ENCODE measurements at places on chromosomes 12 and 14.

GRCh38 chr12:106527356-106527755 lies 55.4 kb upstream of the RFX4 start:
- DNase-seq = no peak

- no peak for DNase-seq
Measured at GRCh38 chr12:68189821-68190242, 30.3 kb upstream of the IFNG start.

DNA sequence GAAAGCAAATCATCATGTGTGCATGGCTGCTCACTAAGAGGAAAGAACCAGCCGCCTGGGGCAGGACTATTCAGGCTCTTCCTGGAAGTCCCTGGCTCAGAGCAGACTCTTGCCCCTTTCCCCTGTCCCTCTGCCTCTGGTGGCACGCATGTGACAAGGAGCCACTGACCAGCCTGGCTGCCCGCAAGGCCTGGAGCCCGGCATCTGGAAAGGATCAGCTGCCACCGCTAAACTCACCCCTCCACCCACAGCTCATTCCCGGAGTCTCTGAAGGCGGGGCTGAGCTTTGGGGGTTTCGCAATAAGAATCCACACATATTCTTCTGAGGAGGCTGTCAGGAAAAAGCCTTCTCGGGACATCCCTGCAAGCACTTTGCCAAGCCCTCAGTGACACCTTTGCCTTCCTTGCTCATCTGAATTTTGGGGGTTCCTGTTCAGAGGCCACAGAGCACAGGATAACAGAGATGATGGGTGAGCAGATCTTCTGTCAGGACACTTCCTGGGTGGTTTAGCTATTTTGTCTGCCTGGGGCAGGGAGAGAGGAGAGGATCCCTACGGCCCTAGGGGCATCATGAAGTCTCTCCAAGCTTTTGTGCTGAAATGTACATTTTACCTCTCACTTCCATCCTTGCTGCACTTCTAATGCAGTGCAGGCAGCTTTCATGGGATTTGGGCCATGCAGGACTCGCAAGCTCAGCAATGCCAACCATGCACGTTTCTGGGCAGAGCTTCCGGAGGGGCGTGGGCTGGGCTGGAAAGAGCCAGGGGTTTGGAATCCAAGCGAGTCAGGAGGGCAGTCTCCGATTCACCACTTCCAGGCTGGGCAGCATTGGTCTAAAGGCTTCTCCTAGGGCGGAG lies 124.8 kb upstream of the MAP1LC3B2 start:
- DNase-seq = peak; percentile 2

- DNase-seq = no peak
Measured at GRCh38 chr14:99078426-99078825, 193.6 kb downstream of the BCL11B start.

DNA sequence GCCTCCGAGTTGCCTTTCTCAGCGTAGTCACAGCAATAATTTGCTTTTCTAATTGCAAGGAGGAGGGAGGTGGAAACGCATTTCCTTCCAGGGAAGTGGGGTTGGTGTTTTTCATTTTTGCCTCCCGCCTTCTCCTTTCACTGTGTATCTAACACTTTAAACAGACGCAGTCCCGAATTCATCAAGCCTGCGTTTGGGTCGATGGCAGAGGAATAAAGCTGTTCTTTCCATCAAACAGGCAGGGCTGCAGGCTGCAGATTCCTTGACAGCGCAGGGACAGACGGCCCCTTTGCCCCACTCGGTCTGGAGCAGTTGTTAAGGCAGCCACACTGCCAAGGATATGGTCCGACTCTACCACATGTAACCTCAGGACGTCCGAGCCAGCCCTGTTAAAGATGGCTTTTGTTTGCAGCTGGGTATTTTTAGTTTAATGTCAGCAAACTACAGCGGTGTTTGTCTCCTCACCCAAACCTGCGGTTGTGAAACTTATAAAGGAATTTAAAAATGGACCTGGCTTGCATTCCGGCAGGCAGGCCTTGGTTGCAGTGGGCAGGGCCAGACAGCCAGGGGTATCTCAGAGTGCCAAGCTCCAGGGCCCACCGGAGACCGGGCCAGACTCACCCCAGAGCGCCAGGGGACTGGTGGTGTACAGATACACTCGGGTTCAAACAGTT lies 2.1 kb downstream of the CHST11 start:
- DNase-seq = no peak

DNA sequence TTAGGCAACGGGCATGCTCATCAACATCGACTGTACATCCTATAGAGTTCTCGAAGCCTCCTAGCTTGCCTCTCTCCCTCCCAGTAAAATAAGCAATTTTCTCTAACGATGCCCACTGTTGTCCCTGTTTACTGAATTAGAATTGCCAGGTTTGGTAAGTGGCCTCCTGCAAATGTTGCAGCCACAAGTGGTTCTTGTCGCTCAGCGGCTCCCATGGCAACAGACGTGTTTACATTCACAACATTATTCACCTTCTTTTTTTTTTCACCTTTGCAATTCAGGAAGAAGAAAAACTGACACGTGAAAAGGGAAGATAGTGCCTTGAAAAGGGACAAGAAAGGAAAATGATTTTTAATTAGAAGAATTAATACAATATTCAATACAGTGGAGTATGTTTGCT lies 100.9 kb upstream of the PKP2 start:
- no peak for DNase-seq

DNA sequence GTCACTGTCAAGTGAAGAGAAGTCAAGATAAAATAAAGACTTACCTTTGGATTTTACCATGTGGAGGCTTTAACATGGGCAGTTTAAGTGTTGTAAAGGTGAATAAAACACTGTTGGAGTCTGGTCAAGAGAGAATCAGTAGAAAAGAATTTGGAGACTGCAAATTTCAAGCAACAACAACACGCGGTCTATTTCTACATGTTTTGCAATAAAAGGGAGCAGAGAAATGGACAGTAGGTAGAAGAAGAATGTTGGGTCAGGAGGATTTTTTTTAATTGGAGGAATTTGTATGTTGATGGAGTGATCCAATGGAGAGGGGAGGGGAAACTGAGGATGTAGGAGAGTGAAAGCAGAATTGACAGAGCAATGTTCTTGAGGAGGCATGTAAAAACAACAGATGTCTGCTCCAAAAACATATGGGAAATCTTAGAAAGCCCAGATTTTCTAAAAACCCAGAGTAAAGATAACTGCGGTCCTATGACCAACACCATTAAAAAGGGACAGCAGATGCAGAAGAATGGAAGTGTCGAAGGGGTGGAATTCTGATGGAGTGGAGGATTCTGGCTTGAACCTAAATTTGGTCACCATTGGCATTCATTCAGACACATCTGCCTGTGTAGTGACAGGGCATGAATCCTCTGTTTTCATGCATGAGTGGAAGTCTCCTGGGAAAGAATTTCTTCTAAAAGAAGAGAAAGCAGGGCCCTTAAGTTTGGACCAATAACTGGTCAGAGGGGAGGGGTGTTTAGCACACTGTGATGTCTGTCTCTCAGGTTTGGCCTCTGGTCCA lies 68.0 kb upstream of the OSBPL8 start:
- no peak for DNase-seq

DNA sequence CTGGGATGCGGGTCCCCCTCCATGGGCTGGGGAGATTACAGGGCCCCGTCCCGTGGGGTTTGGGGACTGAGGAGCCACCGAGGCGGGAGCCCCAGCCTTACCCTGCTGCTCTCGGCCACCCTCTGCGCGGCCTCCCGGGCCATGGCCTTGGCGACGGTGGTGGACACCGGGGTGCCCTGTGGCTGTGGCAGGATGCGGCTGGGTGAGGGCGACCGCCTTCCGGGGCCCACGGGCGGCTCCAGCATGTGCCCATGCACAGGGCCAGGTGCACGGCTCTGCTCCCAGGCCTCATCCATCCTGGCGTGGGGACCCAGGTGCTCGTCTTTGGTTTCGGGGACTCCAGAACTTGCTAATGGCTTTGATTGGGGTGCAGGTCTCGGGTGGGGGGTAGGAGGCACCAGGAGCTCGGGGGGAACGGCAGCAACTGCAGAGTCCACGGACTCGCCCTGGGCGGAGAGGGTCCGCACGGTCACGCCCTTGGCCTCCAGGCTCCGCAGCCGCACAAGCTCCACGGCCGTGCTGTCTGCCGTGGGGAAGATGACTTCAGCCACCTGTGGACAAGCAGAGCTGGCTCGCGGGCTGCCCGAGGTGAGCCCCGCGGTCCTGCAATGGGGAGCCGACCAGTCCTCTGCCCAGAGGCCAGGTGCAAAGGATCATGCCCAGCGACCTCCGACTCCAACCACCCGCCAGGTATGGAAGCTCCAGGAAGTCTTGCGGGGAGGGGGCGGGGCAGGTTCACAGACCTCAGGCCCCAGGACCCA lies 99.2 kb downstream of the PIWIL1 start:
- no peak for DNase-seq

DNA sequence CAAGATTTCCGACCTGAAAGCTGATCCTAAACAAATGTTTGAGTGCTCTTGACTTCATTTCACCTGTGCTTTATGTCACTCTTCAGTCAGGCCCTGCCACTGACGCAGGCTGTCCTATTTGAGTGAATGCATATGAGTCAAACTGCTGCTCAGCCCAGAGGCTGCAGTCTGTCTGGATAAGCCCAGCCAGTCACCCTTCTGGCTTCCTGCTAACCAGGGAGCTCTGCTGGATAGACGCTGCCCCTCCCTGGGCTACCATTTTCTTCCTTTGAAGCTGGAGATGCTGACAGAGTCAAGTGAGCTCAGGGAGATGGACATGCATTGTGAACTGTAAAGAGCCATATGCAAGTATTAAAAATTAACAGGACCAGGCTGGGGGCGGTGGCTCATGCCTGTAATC lies 5.1 kb upstream of the TUNAR start:
- no peak for DNase-seq

DNA sequence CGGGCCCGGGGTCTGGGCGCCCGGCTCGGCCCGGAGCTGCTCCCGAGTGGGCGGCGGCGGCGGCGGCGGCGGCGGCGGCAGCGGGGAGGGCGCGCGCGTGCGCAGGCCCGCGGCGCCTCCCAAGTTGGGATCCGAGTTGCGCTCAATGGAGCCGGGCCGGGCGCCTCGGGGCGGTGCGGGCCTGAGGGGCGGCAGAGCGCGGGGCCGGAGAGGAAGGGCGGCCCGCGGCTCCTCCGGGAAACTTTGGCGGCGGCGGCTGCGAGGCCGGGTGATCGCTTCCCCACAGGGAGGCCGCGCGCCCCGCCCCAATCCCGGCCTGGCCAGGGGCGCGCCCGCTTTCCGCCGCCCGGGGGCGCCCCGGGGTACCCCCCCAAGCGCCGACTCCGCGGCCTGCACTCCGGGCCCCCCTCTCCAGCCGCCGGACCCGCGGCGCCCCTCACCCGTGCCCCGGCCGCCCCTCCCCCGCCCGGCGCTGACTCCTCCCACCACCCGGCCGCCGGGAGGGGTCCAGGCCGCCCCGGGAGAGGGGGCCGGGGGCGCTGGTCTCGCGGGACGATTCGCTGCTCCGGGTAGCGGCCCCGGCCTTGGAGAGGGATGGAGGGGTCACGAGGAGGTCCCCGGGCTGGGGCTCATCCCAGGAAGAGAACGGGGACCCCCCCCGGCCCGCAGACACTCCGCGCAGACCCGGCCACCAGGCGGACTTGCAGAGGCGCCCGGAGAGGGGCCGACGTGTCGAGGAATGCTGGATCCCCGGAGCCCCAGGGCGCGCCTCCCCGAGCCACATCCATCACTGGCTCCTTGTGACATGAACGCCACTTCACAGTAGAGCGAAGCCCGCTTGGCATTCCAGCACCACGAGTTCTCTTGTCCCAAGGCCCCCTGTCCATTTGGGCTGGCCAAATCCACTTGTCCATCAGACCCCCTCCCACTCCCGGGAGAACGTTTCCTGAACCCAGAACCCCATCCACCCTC lies at the start of gene RILPL1:
Gene RILPL1 (minus strand): TSS at position 48 of the 972 bp plus-strand sequence. CDS start 237 bp downstream, outside the sequence.
- DNase-seq = peak; percentile 38

- DNase-seq = no peak
Measured at GRCh38 chr12:129064209-129064855, 211.1 kb downstream of the GLT1D1 start.

GRCh38 chr12:115683240-115683780 lies 594.2 kb downstream of the MED13L start:
- no peak for DNase-seq

DNA sequence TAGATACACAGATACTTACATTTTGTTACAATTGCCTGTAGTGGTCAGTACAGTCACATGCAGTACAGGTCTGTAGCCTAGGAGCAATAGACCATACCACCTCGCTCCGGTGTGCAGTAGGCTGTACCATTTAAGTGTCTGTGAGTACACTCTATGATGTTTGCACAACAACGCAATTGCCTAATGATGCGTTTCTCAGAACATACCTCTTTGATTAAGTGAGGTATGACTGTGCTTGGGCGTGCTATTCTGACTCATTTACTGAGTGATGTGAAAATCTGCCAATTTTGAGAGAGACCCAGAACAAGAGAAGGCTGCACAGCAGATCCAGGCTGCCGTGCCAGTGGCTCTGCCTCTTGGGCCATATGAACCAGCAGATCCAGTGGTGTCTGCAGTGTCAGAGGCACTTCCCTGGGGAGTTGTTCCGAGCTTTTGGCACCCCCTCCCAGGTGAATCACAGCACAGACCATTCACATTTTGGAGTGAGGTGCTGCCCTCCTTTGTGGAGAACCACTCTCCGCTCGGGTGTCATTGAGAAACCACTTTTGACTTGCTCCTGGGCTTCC lies 20.4 kb downstream of the DLK1 start:
- DNase-seq = no peak

DNA sequence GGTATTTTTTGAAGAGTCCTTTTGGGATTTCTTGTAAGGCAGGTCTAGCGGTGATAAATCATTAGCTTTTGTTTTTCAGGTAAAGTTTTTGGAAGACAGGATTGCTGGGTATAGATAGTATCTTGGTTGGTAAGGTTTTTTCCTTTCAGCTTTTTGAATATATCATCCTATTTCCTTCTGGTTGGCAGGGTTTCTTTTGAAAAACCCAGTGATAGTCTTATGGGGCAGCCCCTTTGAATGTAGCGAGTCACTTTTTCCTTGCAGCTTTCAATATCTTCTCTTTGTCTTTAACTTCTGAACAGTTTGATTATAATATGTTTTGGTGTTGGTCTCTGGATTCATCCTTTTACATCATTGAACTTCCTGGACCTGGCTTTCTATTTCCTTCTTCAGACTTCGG lies 20.2 kb downstream of the TMX1 start:
- no peak for DNase-seq

- no peak for DNase-seq
Measured at GRCh38 chr12:91616416-91616815, 433.8 kb upstream of the DCN start.

DNA sequence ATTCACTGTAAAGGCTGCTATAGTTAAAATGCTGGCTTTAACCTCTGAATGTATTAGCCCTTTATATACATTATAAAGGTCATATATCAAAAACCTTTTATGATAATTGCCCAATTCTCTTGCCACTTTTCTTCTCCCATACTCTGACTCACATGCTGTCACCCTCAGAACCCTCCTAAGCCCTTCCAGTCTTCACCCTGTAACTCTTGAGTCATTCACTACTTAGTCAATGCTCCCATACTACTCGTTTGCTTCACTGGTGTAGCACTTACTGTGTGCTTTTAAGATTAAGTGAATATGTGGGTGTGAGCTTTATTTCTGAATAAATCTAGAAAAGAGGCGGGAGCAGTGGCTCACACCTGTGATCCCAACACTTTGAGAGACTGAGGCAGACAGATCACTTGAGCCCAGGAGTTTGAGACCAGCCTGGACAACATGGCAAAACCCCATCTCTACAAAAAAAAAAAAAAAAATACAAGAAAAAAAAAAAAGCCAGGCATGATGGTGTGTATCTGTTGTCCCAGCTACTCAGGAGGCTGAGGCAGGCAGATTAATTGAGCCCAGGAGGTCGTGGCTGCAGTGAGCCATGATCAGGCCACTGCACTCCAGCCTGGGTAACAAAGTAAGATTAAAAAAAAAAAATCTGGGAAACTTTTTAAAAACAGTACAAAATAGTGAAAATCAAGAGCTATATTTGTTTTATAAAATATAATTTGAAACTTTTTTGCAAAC lies 37.6 kb downstream of the SPATA7 start:
- DNase-seq = no peak

All from HL-60 (cell line).